ENCODE measurements at places on chromosomes 1 and 21.
A peak's percentile ranks its signal among the peaks of the same experiment; 100 is the strongest.

DNA sequence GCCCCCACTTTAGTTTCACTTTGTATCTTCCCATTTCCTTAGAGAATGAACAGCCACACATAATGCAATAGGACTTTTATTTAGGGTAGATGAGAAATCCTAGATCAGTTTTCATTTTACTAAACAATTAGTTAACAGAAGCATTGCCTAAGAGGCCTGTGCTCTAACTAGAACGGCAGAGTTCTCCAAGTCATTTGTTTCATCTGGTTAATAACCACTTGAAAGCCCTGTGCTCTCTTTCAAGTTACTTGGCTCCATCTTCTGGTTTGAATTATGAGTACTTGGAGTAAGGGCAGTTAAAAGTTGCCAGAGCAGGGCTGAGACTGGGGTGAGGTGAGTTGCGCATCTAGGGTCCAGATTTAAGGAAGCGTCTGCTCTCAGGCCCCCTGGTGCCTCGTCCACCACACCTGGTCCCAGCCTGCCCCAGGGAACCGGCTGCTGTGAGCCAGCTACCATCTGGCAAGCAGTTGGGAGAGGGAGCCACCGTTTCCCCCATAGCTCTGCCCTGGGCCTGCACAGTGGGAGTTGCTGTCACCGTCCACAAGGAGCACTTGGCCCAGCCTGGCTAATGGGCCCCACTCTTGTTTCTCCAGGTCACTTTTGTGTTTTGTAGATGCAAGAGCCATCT, 18.1 kb upstream of the SLC44A3 start:
- peak; percentile 44 for DNase-seq

DNA sequence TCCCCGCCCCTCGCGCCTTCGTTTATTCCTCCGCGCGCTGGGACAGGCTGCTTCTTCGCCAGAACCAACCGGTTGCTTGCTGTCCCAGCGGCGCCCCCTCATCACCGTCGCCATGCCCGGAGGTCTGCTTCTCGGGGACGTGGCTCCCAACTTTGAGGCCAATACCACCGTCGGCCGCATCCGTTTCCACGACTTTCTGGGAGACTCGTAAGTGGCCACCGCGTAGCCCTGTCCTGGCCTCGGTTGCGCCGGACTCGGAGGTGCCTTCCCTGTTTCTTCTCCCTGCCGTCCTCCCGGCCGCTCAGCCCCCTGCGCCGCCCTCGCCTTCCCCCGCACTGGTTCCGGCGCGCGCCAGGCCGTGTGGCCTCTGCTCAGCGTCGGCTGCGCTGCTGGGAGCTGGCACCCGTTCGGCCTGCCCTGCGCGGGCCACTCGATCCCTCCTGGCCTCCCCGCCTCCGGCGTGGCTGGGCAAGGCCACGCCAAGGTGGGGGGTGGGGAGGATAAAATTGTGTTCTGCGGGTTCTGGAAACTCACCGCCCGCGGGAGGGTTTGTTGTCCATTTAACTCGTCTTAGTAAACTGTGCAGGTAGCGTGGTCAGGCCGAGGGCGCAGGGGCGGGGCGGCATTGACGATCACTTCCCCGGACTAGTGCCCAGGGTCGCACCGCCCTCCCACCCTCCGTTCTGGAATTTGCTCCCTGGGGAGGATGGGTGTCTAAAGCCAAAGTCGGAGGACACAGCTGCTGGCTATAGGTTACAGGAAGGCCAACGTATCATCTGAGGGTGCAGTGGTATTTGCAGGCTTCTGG, at the start of gene PRDX6:
PRDX6 (plus strand) TSS at position 50 of the 808 bp plus-strand sequence; CDS start at position 113, 63 bp downstream.
- peak; percentile 86 for DNase-seq

- no peak for DNase-seq
Observed at GRCh38 chr1:17293681-17294425, 14.1 kb upstream of the PADI4 start.

GRCh38 chr1:177948336-177948972, 21.4 kb downstream of the SEC16B start:
- DNase-seq, result peak; percentile 46

DNA sequence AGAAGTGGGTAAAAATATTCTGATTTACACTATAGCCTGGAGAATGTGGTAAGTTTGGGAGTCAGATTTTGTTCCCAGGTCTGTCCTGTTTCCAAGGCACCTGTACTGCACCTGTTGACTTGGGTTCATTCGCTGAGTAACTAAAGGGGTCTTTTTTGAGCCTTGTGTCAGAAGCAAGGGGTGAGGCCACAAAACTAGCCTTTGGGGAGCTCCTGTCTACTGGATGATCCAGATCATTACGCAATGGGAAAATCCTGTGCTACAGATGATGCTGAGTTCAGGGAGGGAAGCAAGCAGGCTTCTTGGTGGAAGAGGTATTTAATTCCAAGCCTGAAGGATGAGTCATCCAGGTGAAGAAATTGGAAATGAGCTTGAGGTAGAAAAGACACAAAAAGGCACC, 424.0 kb downstream of the MATN1 start:
- no peak for DNase-seq

GRCh38 chr1:228902781-228903433, 167.6 kb downstream of the RHOU start:
- DNase-seq, result no peak

- DNase-seq, result no peak
Observed at GRCh38 chr1:208225954-208226937, 17.9 kb downstream of the PLXNA2 start.

DNA sequence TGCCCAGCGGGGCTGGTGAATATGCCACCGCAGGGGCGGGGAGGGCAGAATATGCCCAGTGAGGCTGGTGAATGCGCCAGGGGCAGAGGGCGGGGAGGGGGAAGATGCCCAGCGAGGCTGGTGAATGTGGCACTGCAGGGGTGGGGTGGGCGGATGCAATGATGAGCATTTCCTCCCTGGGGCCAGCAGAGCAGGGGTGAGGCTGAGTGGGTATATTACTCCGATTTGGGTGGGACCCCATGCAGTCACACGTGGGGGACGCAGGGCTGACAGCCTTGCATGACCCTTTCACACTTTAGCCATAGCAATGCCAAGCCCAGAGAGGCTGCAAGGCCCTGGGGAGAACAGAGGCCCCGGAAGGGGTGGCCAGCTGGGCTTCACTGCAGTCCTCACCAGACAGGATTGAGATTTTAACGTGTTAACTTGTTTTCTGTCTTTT, 9.3 kb upstream of the SLX9 start:
- DNase-seq, result no peak

DNA sequence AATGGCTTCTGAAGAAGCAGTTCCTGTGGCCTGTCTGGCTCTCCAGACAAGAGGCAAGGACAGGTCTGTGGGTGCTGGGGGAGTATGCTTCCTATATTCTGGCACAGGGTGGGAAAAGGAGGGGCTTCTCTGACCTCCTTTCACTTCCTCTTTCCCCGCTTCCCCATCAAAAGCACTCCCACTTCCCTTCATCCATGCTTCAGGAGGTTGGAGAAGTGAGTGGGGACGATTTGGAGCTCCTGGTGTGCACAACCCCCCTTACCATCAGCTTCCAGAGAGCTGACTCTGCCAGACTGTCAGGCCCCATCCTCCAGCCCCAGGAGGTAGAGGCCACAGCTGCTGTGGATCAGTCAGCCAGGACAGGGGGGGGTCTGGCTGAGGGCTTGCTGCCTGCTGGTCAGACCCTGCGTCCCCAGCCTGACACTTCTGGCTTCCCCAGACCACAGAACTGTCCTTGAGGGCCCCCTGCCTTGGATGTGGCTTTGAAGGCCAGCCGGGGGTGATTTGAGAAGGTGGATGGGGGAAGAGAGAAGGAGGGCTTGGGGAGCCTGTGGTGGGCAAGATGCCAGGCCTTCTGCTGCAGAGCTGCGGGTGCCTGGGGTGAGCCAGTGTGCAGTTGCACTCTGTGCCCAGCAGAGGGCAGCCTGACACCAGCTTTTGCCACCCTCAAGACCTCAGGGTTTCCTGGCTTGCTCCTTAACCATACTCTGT, 21.5 kb upstream of the TMEM222 start:
- peak; percentile 85 for DNase-seq

DNA sequence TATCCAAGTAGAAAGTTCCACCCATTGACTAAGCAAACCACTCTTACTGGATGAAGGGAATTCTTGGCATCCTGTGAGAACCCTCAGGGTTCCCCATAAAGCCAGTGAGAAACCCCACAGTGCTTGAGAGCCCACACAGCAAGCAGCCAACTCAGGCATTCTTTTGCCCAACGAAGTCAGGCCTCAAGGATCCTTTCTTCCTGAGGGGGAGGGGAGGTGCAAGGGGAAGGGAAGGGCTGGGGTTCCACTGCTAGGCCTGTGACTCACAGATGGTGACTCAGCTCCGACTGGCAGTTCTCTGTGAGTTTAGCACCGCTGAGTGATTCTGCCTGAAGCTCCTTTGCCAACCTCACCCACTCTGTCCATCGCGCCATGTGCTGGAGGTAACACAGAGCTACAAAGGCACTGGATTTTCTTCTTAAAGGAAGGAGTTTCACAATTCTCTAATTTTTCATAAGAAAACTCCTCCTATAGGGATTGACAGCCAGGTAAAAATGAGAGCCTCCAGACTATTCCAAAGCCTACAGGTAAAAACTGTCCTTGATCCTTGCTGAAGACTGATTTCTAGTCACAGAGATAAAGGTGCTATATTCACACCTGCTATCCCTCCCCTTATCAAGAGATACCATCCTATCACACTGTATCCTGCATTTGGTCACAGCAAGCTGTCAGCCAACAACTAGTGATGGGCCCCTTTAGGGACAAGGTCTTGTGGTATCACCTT, 4.8 kb downstream of the ENO1 start:
- DNase-seq, result peak; percentile 85

- DNase-seq, result no peak
Observed at GRCh38 chr1:190633488-190633887, 155.8 kb upstream of the BRINP3 start.

DNA sequence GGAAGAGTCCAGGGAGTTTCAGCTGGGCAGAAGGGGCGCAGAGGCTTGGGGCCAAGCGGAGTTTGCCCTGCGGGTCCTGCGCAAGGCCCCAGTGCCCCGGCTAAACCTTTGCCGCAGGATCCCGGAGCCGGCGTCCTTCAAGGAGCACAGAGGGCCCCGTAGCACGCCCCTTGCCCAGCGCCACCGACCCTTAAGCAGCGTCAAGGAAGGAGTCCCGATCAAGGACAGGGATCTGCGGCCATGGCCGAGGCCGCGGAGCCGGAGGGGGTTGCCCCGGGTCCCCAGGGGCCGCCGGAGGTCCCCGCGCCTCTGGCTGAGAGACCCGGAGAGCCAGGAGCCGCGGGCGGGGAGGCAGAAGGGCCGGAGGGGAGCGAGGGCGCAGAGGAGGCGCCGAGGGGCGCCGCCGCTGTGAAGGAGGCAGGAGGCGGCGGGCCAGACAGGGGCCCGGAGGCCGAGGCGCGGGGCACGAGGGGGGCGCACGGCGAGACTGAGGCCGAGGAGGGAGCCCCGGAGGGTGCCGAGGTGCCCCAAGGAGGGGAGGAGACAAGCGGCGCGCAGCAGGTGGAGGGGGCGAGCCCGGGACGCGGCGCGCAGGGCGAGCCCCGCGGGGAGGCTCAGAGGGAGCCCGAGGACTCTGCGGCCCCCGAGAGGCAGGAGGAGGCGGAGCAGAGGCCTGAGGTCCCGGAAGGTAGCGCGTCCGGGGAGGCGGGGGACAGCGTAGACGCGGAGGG, 520 bp downstream of the CLIC6 start:
- DNase-seq, result no peak

GRCh38 chr21:28333578-28334075, 659.0 kb downstream of the LTN1 start:
- DNase-seq, result no peak

DNA sequence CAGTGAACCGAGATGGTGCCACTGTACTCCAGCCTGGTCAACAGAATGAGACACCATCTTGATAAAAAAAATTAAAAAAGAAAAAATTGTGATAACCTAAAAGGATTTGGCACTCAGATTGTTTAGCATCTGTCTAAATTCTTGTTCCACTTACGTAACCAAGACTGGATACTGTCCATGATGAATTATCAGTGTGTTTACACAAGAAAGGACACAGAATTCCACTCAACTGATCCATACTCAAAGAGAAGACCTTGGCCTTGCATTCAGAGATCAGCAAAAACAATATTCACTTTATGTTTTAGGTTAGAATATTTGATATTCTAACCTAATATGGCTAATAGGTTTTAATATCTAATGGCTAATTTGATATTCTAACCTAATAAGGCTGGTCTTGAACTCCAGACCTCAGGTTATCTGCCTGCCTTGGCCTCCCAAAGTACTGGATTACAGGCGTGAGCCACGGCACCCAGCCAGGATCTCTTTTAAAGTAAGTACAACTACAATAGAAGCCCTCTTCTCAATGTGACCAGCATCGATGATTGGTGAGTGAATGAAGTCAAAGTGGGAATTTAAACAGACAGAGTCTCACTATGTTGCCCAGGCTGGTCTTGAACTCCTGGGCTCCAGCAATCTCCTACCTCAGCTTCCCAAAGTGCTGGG, 43.1 kb upstream of the COX20 start:
- no peak for DNase-seq

GRCh38 chr1:81118550-81118949, 682.2 kb upstream of the ADGRL2 start:
- DNase-seq, result no peak

GRCh38 chr1:167438171-167439138, 79.9 kb downstream of the CD247 start:
- no peak for DNase-seq

- no peak for DNase-seq
Observed at GRCh38 chr1:87844251-87844650, 515.6 kb downstream of the LMO4 start.

DNA sequence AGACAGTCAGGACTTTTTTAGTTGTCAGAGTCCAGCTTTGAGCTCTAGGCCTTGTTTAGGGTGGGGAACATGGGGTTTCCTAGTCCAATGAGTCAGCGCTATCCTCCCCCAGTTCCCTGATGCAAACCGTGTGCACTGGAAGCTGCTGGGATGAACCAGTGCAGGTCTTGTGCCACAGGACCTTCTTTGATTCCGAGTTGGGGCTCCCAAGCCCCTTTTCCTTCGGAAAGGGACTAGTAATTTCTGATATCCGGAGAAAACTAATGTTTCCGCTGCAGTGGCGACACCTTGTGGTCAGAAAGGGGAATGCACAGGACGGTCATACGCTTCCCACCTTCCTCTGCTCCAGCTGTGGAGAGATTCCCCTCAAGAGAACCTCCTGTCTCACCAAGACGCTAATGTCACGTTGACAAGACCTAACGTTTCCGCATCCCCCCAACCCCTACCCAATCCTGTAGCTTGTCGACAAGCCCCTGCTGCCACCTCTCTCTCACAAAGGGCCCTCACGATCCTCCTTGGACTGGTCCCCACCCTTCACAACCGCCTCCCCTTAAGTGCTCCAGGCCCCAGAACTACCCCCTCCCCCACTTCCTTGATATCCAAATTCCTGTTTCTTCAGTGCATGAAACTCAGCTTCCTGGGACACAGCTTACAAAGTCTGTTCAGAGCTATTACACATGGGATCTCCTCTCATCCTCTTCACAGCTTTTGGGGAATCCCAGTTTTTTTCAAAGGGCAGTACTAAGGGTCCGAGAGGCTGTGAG, 30.9 kb downstream of the GPA33 start:
- DNase-seq, result peak; percentile 20

GRCh38 chr1:185645162-185645640, 89.0 kb upstream of the HMCN1 start:
- no peak for DNase-seq

GRCh38 chr1:26164861-26165842, 3.6 kb downstream of the C1orf232 start:
- DNase-seq, result peak; percentile 15

GRCh38 chr1:91685994-91686393, 185.3 kb downstream of the CDC7 start:
- DNase-seq, result no peak

Data from GDM1 (cell line).